ENCODE measurements at places on chromosomes 2 and 18.
A peak's percentile ranks its signal among the peaks of the same experiment; 100 is the strongest.

DNA sequence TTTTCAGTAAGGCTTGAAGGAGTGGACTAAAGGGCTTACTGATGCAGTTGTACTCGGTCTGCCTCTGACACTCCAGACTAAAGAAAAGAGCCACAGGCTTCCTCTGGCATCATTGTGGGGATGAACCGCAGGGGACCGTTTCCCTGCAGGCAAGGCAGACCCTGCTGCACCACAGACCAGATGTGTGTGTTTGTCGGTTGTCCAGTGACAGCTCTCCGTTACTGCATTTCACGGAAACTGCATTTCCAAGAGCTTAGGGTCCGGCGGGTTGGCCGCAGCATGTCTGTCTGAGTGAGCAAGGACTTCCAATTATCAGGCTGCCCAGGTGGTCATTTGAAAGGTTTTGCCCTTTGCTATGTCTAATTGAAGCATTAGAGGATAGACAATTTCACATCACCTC, 98.1 kb downstream of the FAM210A start:
- DNase-seq, result no peak

DNA sequence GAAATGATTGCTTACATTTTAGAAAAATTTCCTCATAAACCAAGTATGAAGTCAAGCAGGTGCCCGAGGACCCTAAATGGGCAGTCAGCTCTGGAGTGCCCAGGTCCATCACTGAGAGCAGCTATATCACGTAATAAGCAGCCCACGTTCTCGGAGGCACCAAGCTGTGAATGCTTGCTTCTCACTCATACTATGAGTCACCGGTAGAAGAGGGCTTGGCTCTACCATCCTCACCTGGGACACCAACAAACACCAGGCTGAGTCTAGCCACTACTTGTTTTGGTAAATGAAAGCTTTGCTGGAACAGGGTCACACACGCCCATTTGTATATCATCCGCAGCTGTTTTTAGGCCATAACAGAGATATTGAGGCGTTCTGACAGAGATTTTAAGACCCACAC, 207.5 kb downstream of the SEPTIN10 start:
- no peak for DNase-seq

- DNase-seq, result peak; percentile 3
Measured at GRCh38 chr2:142180820-142181533, 50.2 kb upstream of the LRP1B start.

DNA sequence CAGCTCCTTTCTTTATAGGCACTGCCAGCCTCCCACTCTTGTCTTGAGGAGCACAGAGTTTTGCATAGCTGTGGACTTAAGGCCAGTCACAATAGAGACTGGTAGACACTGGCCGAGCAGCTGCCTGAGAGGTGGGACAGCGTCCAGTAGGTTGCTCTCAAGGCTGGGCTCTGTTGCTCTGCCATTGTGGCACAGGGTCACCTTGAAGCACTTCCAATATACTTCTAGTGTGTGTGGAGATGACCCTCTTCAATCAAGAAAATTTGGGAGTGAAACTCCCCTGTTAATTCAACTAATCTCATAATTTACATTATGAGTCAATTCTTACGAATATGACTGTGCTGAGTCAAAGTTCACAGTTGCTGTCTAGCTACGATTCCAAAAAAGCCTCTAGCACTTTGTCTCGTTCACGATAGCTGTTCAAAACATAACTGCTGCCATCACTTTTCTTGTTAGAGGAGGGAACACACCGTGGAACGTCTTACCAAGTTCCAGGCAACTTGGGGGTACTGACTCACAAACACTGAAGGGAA, 636.2 kb downstream of the EPHA4 start:
- no peak for DNase-seq

GRCh38 chr2:139383532-139383931, 603.3 kb upstream of the NXPH2 start:
- no peak for DNase-seq

GRCh38 chr18:74748809-74749208, 151.1 kb downstream of the ZNF407 start:
- DNase-seq, result no peak

DNA sequence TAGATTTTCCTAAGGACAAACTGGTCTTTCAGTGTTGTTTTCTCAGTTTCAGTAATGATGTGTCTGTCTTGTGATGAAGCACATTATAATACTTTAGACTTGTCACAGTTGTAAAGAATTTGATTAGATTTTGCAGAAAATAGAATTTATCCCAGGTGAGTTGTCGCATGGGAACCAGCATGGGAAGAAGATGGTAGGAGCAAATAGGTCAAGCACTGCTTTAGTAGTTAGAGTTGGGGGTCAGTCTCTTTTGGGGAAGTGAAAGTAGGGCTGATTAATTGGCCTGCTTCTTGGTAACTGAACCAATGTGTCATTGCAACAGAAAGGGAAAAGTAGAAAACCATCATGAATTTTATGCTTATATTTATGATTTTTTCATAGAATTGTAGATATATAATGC, 153.2 kb upstream of the MYO3B start:
- DNase-seq, result no peak

DNA sequence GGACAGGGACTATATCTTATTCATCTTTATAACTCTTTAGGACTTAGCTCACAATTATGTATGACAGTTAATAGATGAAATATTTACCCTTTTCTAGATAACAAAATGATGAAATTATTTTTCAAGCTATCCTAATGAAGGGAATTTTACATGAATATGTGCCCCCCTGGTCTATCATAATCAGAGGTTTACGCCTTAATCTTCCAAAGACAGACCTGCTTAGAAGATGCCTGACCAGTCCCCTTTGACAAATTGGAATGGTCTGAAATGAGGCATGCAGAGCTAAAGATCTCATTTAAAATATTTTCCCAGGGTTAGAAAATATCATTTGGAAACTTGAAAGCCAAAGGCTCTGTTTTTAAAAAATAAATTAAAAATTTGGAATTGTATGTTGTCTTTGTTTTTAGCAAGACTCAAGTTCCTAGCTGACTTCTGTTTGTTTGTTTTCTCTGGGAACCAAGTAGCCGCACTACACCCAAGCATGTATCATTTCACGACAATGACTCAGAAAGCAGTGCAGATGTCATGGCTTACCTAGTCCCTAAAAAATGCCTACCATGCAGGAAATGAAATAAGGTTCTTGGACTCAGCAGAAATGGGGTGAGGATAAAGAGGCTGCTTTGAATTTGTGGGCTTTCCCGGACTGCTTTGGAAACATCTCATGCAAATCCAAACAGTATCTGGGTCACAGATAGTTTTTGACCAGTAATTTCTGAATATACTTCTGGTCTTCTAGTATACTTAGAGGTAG, 162.1 kb downstream of the ZEB2 start:
- no peak for DNase-seq

- no peak for DNase-seq
Measured at GRCh38 chr18:42931491-42931890, 184.0 kb downstream of the RIT2 start.

DNA sequence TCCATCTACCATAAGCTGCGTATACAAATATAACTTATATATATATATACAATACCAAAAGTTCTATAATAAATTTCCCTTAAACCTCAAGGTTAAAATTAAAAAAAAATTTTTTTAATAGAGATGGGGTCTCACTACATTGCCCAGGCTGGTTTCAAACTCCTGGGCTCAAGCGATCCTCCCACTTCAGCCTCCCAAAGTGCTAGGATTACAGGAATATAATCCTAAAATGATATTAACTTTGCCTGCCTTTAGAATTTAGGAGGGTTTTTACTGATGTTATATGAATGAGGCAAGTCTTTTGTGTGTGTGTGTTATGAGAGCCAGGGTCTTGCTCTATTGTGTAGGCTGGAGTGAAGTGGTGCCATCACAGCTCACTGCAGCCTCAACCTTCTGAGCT, 49.2 kb downstream of the HNRNPLL start:
- no peak for DNase-seq

DNA sequence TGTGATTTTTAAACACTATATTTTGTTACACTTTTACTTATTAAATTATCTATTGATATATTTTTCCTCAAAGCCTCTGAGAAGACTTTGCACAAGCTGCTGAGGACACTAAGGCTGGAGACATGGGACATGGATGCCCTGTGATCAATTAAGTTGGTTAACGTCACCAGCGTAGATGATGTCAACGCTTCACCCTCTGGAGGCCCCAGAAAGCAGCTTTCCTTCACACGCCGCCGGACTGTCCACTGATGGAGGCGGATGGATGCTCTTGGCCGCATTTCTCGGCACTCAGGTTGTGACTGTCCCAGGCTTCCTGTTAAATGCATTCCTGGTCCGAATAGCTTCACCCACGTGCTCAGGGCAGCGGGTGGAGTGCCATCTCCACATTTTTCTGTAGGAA, 247.5 kb downstream of the VAPA start:
- no peak for DNase-seq

Measured in midbrain (tissue), 1 donor.